ENCODE measurements at places on chromosomes 7 and 10.

DNA sequence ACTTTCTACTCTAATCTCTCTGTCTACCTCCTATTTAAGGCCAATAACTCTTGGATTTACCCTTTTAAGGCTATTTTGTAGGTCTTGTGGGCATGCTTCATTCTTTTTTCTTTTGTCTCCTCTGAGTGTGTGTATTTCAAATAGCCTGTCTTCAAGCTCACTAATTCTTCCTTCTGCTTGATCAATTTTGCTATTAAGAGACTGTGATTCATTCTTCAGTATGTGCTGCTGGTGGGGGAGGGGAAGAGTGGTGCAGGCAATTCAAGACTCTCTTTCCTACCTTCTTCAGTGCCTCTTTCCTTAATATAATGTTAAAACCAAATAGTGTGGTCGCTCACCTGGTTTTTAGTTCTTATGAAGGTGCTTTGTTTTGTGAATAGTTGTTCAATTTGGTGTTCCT is 20.0 kb downstream of the ABCB1 start:
- no peak for DNase-seq

GRCh38 chr7:156195276-156195675 is 383.0 kb upstream of the SHH start:
- DNase-seq = no peak

- DNase-seq = no peak
These were observed 10.4 kb downstream of the WASL start for GRCh38 chr7:123738356-123738755.

DNA sequence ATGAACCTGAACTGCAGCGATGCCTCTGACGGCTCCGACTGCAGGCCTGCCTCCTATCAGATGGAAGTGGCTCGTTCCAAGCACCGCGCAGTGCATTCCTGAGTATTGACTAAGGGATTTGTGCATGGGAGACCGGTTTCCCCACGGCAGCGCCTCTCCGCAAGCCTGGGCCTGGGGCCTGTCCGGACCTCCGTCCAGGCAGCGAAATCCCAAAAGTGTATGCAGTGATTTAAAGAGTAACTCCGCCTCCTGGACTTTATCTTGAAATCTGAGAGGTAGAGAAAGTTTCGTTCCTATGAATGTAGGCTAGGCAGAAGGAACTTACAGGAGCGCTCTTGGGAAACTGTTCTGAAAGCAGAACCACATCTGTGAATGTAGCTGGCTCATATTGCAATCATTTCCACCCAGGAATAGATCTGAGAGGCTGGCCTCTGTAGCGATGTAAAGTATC is 106.2 kb upstream of the CELF2 start:
- DNase-seq = no peak

- peak; percentile 87 for DNase-seq
These were observed 88.3 kb upstream of the CYP26C1 start for GRCh38 chr10:92972066-92972870.

DNA sequence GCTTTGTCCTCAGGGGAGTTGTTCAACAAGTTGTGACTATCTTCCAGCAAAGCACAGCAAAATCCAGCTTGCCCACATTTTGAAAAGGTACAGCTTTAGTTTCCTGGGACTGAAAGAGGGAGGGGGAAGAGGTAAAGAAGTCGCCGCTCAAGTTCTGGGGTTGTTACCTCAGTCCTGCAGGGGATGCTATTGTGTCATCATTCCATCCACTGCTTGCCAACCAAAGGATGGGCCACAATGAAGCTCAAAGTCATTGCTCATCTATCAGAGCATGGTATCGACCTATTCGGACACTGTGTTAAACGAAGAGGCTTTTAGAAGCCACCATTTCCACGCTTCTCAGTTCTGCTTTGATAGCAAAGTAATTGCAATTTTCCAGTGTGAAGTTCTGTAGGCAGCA is 34.3 kb downstream of the NPY start:
- DNase-seq = peak; percentile 16

DNA sequence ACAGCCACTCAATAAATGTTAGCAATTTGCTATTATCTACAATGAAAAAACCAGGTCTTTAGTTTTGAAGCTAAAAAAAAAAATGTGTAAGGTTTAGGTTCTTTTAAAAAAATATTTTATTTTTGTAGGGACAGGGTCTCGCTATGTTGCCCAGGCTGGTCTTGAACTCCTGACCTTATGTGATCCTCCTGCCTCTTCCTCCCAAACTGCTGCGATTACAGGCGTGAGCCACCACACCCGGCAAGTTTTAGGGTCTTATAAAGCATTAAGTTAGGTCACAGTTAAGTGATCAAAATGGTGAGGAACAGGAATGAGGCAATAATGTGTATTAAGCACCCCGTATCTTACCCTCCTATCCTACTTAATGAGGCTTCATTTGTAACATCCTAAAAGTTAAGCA is 774 bp downstream of the SEM1 start:
- peak; percentile 1 for DNase-seq

DNA sequence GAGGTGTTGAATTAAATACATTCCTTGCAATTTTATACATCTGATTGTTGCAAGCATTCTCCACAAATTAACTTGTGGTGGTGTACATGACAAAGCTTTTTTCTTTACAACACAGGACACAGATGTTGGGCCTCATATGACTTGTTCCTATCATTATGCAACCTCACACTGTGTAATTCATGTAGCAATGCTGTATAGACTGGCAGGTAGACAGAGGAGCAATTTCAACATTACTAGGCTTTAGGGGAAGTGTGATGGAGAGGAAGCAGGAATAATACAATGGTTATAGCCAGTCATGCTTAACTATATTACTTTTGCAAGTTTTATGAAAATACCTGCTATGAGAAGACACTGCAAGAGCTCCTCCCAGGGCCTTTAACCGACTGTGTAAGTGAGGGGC is 832.1 kb downstream of the CNTNAP2 start:
- no peak for DNase-seq

DNA sequence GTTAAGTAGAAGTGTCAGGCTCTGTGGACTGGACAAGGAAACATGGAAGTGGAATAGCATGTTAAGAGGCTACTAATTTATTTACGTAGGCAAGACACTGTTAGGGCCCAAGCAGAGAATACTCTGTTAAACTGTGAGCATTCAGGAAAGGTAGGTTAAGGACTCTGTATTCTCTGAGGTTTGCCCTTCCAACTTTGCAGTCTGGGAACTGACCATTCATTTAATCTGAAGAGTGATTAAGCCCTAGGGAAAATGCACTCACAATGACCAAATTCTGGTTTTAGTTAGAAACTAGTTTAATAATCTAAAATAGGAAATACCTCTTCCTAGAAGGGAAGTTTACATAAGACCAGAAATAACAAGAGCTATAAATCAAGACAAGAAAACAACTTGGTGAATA is 266.6 kb downstream of the SUGCT start:
- DNase-seq = no peak

GRCh38 chr7:142463401-142463850 is 205.6 kb upstream of the PRSS58 start:
- DNase-seq = no peak

DNA sequence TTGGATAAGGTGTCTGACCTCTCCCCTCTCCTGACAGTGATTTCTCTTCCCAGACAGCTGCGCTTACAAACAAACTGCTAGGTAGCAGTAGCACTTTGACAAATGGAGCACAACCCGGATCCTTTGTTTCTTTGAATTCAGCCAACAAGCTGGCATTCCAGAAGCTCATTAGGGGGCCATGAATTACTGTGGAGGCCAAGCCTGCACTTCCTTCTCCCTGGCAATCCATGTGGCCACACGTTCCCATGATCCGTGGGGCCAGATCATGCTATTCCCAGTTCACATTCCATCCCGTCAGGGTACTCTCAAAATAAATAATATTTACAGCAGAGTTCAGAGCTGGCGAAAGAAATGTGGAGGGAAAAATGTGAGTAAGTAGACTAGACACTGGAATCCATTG is 172.4 kb downstream of the PRPF18 start:
- no peak for DNase-seq

DNA sequence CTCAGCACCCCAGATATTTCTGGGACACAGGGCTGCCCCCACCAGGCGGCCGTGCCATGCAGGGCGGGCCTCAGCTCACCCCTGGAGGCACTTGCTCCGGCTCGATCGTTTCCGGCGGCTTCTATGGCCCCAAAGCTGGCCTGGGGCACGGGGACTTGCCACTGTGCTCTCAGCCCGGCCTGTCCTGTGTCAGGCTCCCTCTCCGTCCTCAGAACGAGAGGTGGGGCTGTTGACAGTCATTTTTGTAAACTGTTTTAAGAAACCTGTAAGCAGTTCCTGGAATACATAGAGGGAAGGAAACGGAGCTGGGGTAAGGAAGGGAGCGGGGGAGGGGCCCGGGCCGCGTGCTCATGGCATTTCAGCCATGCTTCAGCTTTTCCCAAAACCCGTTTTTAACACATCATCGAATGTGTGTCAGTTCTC is 30.7 kb upstream of the PRKAR1B start:
- DNase-seq = no peak

GRCh38 chr10:71731791-71732190 is 12.2 kb upstream of the C10orf105 start:
- DNase-seq = no peak

- DNase-seq = no peak
These were observed 13.2 kb downstream of the OSBPL3 start for GRCh38 chr7:24966802-24967201.

GRCh38 chr7:15556339-15557105 is 5.3 kb downstream of the AGMO start:
- peak; percentile 10 for DNase-seq

GRCh38 chr10:96719200-96719599 is 1.1 kb downstream of the PIK3AP1 start:
- DNase-seq = no peak

DNA sequence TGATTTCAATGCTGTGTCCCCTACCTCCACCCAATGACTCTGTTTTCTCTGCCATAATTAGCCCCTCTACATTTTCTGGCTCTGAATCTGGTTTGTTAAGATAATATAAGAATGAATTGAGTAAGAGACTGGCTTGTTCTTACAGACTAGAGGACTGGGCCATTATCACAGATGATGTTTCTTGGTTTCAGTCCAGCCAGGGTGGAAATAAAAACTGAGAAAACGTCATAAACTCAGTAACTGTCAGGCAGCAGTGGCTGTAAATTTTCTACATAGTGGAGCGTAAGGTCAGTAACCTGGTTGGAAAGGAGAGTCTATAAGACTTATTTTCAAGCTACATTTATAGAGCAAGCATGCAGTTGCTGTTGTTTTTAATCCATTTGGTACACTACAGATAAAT is 485.4 kb downstream of the HTR7 start:
- DNase-seq = no peak

DNA sequence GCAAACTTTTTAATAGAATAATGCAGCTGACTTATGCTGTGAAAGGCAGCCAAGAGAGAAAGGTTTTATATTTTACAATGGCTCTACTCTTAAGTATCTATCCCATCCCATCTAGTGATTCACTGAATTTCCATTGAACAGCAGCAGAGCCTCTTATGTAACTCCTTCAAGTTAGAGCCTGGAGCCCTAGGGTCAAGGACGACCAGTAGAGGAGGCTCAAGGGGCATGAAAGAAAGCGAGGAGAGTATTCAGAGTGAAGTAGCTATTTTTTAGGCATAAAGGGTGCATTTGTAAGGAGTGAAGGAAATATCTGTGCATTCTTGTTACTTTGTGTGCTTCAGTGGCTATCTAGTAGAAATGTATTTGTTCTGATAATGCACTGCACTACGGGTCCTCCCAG is 180.2 kb upstream of the TPK1 start:
- DNase-seq = no peak

- DNase-seq = peak; percentile 91
These were observed 25.1 kb upstream of the ZRANB1 start for GRCh38 chr10:124916585-124917427.

- DNase-seq = no peak
These were observed 24.3 kb upstream of the ACSL5 start for GRCh38 chr10:112349521-112350085.

GRCh38 chr7:24408798-24409430 is 124.9 kb downstream of the NPY start:
- no peak for DNase-seq

DNA sequence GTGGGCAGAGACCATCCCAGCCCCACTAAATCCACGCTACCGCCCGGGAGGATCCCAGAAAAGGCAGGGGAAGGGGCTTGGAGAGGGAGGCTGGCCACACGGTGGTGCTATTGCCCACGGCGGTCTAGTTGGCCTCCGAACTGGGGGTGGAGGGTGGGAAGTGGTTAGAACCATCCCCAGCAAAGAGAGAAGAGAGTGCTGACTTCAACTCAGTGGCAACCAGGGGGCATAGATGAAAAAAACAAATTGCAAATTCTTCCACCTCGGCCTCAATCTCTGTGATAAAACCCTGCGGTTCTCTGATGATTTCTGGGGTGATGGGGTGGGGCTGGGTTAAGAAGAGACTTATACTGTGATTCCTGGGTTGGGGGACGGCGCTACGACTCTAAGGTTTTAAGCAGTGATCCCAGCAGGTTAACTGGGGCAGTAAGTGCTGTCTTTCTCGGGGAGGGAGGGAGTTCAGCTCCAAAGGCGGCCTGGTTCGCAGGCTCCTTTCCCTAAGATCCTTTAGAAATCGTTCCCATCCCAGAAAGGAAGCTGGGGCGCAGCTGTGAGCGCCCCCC is 154.5 kb upstream of the LYZL2 start:
- DNase-seq = peak; percentile 92

- no peak for DNase-seq
These were observed 85.0 kb downstream of the UNCX start for GRCh38 chr7:1317646-1318045.

DNA sequence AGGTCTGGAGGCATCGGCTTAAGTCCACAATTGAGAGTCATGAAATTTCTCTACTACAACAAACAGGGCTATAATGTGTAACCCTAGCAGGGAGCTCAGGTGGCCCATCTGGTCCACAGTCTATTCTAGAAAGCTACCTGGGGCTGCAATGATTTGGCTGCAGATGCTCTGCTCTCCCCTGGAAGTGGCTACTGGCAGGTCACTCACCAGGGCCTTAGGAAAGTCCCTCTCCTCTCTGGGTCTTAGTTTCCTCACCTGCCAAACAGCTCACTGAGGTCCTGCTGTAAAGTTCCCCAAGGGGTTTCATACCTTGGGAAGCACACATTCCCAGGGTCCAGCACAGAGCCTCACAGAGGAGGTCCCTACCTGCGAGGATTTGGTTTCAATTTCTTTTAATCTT is 2.5 kb downstream of the IGFBP3 start:
- no peak for DNase-seq

DNA sequence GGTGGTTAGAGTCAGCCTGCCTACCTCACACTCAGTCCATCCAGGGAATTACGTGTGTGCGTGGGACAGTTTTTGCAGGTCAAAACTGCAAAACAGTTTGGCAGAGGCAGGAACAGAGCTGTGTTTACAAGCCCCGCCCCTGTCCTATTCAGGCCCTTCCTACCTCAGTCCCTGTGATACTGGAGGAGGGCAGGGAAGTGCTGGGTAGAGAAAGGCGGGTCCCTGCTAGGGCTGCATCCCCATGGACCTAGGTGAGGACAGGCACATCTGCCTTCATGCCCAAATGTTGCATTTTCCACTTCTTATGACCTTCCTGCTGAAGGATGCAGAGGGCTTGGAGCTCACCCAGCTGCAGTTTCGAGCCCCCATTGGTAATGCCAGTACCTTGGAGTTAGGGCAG is 25.1 kb downstream of the SBDS start:
- DNase-seq = no peak

DNA sequence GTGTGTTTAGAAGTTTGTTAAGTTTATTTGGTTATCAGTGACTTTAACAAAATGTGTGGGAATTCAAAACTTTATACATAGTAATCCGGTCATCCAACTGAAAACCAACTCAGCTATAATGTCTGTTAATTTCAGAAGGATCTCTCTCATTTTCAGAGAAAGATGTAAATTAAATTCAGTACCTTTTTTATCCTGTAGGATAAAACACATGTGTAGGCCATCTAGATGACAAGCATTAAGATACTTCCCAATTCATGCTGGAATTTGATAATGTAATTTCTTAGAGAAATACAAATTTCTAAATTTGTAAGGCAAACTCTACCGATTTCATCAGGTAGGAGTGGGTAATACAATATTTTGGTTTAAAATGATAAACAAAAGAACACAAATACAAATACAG is 43.4 kb upstream of the STEAP4 start:
- DNase-seq = no peak

Measured in RPMI7951 (cell line).